NCI-H187 treated with DMSO at 0.1 percent for 48 hours (cell line): ENCODE measurements at places on chromosomes 13 and 19.

- DNase-seq: no peak
These were observed 259.0 kb downstream of the LMO7 start for GRCh38 chr13:75895168-75895567.

GRCh38 chr13:59259165-59260000 lies 904.3 kb downstream of the DIAPH3 start:
- DNase-seq: no peak

DNA sequence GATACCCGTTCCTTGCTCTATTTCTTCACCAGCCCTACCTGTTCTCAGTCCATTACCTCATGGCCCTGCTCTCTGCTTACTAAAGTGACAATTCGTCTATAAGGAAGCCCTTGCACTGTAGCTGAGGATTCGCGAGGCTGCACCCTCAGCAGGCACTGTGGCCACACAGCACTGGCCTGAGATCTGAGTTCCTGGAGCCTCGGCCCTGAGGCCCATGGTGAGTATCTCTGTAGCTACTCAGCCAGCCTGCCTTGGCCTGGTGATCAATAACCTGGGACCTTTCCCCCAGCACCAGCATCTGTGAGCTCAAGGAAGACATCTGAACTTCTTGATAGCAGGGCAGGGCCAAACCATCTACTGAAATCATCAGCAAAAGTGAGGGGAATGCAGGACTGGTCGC lies 90.7 kb downstream of the RGCC start:
- no peak for DNase-seq

DNA sequence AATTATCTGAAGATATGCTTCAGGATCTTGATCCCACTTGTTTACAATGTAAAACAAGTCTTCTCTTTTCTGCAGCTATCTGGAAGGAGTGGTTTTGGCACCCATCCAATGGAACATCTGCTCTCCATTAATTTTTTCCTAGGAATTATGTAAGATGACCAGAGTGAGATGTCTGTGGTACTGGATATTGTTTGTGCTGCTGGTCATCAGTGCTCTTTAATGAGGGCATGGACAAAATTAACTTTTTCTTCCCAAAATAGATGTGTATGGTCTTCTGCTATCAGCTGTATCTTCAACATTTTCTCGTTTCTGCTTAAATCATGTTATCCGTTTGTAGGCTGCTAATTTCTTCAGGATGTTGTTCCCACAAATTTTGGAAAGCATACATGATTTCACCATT lies 415.4 kb upstream of the KLHL1 start:
- DNase-seq: no peak

- DNase-seq: no peak
These were observed 62.0 kb downstream of the MICU2 start for GRCh38 chr13:21541980-21542379.

- no peak for DNase-seq
These were observed 235.8 kb upstream of the RFC3 start for GRCh38 chr13:33582121-33582520.

- DNase-seq: no peak
These were observed 68.7 kb downstream of the POSTN start for GRCh38 chr13:37529751-37530385.
